ENCODE measurements at places on chromosomes 11 and 22. TPM values are rescaled to one million over a fixed set of nuclear protein-coding genes. Genes with fewer than 3 reads are reported as not detected.

DNA sequence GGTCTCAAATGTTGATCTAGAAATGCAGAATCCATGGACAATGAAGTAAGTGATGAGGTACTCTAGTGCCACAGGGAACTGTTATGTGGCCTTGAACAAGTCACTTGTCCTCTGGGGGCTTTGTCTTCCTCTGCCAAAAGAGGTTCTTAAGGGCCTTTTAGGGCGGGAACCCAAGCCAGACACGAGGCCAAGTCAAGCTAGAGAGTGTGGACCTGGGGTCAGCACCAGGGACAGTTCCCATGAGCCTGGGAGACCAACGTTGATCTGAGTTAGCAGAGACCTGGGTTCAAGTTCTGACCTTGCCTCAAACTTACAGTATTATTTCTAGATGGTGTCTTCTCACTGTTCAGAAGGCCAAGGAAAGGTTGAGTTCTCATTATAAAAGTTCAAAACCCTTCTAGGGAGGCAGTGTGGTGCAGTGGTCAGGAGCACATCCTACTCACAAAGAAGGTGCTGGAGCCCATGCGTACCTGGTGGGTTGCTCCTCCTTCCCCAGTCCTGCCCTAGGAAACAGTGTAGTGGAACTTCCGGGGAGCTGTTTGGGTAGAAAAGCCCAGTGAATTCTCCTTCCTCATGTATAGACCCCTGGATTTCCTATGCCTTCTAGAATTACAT is 121.5 kb downstream of the CHST1 start:
- no peak for DNase-seq

GRCh38 chr11:60948250-60948649 is 3.7 kb downstream of the SLC15A3 start:
- no peak for DNase-seq

Gene BLID
- total RNA-seq, result not detected

DNA sequence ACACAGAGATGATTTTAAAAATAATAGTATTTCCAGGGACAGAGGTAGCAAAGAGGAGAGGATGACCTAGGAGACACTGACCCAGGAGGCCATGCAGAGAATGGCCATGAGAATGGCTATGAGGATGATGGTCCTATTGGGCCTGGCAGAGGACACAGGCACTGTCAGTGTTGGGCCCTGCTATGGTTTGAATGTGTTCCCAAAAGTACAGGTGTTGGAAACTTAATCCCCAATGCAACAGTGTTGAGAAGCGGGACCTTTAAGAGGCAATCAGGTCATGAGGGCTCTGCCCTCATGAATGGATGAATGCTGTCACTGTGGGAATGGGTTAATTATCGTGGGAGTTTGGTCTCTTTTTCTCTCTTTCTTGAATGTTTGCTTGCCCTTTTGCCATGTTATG is 61.6 kb downstream of the KCNC1 start:
- no peak for DNase-seq

Gene IL10RA
- 0.35 TPM for total RNA-seq

GRCh38 chr22:28171115-28171514 is 252.1 kb upstream of the PITPNB start:
- no peak for DNase-seq

DNA sequence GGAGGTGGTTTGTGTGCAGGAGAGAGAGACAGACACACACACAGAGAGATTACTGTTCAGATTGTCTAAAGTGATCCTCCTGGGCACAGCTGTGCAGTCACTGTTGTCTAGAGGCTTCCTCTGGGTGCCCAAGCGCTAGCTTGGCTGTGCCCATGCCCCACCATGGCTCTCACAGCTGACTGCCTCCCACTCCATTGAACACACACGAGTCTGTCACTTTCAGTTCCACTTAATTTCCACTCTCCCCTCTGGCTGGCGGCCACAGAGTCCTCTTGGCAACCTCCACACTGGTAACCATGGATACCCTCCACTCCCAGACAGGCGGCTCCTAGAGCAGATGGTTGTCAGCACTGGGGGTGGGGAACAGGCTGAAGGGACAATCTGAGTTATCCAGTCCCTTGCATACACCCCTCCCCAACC is 29.1 kb downstream of the MAP6 start:
- DNase-seq, result no peak

DNA sequence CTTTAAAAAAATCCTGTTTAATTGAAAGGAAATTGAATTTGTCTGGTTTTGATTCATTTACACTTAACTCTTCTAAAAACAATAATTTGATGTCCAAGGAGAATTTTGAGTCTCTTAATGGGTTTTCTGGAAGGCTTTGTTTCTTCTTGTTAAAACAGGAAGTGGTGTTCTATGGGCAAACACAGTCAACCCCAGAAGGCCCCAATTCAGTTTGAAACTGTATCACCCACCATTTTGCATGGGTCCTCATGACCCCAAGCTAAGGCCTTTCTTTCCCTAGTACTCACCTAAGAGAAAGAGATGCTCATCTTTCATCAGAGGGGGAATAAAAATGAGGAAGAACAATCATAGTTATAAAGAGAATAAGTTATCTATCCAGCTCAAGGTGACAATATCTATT is 10.6 kb downstream of the FLI1 start:
- no peak for DNase-seq

Gene KCTD14
- total RNA-seq, result 0.66 TPM

DNA sequence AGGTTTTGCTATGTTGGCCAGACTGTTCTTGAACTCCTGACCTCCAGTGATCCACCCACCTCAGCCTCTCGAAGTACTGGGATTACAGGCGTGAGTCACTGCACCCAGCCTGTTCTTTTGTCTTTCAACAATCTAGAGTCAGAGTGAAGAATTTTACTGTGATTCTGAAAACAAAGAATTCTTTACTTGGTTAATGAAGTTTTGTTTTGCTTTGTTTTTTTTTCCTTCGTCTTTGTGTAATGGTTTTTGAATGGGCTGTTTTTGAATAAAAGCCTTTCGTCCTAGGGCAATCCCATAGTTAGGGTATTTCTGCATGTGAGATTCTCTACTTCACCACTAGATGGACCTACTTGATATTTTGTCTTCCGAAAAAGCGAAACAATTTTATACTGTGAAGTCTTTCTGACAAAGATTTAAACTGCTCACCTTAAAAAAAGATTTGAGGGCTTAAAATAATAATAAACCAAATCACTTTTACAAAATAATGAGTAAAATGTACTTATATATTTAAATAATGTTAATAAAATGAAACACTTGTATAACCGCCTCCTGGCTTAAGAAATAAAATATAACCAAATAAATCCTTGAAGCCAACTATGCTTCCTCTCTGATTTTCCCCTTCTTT is 43.4 kb upstream of the SC5D start:
- peak; percentile 26 for DNase-seq

Gene IFTAP
- total RNA-seq, result 15.7 TPM

Data from NCI-H460 (cell line).